Activated naive CD4-positive, alpha-beta T cell treated with Interleukin-2 at 50 U/mL for 16 hours (primary cell): ENCODE measurements at places on chromosomes 11 and 22.

- no peak for DNase-seq
These were observed 727.6 kb upstream of the LUZP2 start for GRCh38 chr11:23769214-23769613.

- DNase-seq: no peak
These were observed 73.7 kb downstream of the ARHGAP42 start for GRCh38 chr11:100760744-100761143.

GRCh38 chr11:34680918-34681586 is 60.2 kb downstream of the EHF start:
- no peak for DNase-seq

GRCh38 chr22:50444663-50445062 is 30.2 kb downstream of the SBF1 start:
- DNase-seq: no peak

- DNase-seq: no peak
These were observed 105.7 kb downstream of the MICAL2 start for GRCh38 chr11:12216041-12216451.

- no peak for DNase-seq
These were observed 8.0 kb downstream of the NUMA1 start for GRCh38 chr11:72072348-72072747.

GRCh38 chr11:125871391-125872137 is 15.9 kb upstream of the HYLS1 start:
- peak; percentile 23 for DNase-seq

DNA sequence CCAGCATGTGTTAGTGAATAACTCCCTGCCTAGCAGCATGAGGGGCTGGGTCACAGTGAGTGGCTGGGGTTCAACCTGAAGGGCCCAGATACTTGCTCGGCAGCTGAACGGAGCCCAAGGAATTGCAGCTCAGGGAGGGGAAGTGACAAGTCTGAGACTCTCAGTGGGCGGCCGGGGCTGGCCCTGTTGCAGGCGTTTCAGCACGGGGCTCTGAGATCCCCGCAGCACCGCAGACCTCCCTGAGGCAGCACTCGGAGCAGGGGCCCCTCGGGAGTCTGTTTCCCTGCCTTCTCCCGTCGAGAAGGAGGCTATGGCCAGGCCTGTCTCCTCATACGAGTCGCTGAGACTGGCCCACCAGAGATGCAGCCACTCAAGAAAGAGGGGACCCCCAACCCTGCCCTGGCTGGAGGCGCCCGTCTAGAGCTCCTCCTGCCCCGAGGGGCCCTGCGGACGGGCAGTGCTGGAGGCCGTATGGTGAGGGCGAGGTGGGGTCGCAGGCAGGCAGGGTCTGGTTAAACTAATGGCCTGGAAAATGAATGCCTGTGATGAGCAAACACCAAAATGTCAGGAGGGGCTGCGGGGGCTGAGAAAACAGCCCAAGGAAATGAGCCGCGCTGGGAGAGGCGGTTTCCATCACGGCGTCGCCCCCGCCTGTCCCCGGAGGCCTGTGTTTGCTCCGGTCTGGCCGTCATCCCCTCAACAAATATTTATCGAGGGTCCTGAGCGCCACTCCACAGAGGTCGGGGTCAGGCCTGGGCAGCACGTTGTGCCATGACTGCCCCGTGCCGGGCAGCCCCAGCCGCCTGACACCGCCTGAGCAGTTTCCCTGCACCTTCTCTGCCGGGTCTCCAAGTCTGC is 9.3 kb downstream of the TSSC4 start:
- DNase-seq: no peak

DNA sequence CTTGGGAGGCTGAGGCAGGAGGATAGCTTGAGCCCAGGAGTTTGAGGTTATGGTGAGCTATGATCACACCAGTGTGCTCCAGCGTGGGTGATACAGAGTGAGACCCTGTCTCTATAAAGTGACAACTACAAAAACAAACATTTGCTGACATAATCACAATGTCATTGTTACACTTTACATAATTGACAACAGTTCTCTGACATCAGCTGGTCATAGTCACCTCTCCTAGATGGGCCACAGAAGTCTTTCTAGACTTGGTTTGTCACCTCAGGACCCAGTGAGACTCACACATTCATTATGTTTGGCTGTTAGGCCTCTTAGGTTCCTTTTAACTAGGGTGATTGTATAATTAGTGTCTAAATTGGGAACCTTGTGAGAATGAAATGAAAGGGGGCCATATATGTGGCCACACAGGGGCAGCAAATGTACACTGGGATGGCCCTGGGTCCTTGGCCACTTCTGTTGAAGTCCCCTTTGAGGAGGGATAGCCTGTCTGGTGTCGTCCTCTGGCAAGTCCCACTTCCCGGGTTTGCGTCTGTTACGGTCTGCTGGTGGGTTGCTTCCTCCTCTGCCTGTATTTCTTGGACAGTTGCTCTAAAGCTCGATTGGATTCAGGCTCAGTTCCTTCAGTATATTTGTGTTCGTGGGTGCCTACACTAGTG is 5.8 kb upstream of the PPIL2 start:
- no peak for DNase-seq

- DNase-seq: peak; percentile 72
These were observed 24.8 kb downstream of the PTPRJ start for GRCh38 chr11:48005136-48005535.

DNA sequence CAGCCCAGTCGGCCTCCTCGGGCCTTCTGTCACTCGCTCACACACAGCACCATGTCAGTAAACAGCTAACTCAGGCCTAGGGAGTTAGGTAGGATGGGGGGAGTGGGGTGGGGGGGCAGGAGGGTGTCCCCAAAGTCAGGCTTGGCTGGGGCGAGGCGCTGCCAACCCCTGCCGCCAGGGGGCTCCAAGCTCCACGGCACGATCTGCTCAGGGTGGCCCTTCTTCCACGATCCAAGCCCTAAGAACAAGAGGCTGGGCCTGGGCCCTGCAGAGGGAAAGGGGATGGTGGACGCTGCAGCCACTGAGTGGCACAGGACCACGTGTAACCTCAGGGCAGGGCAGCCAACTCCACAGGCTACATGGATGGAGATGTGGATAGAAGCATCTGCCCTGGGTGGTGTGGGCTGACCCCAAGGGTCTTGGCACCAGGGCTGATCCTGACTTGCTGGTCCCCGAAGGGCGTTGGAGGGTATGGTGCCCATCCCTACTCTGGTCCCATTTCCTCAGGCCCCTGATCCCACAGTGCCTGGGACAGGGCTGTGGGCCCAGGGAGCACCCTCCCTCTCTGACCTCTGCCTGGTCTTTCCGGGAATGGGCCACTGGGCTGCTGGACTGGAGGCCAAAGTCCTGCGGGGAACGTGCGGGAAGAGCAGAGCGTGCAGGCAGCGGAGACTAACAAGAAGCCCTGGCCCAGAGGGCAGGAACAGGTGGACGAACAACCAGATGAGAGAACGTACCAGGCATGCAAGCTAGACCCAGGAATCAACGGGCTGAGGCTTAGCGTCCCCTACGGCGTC is 29.1 kb upstream of the TXNRD2 start:
- peak; percentile 80 for DNase-seq

DNA sequence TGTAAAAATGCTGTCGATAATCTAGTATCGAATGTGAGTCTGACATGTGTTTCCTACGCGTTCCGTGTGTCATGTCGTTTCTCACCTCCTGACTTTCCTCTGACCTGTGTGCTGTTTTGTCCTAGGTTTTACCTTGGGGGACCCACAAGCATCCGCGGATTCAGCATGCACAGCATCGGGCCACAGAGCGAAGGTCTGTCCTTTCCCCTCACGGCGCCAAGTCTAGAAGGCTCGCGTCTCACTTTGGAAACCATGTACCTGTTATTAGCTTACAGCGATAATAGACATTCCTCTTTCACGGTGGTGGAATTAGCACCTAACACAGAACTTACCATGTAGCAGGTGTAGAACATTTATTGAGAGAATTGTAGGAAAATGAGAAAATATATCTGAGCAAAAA is 28.6 kb downstream of the SAMM50 start:
- no peak for DNase-seq
